NCI-H1930 (cell line): ENCODE measurements at places on chromosomes 12 and 14.

DNA sequence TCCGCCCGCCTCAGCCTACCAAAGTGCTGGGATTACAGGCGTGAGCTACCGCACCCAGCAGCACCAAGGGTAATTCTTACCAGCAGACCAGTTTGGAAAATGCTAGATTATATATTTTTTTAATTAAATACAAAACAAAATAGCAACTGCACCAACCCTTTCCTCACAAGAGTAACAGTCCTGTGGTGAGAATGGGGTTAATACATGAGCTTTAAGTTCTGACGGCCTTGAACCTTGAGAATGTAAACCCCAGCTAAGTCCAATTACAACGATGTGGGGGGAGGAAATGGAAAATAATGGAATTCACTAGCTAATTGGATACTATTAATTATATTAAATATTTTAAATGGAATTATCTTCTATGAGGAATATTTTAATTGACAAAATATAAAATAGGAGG lies 82.3 kb downstream of the GTF2A1 start:
- no peak for DNase-seq

GRCh38 chr12:65529771-65530435 lies 251.4 kb downstream of the MSRB3 start:
- DNase-seq, result no peak

DNA sequence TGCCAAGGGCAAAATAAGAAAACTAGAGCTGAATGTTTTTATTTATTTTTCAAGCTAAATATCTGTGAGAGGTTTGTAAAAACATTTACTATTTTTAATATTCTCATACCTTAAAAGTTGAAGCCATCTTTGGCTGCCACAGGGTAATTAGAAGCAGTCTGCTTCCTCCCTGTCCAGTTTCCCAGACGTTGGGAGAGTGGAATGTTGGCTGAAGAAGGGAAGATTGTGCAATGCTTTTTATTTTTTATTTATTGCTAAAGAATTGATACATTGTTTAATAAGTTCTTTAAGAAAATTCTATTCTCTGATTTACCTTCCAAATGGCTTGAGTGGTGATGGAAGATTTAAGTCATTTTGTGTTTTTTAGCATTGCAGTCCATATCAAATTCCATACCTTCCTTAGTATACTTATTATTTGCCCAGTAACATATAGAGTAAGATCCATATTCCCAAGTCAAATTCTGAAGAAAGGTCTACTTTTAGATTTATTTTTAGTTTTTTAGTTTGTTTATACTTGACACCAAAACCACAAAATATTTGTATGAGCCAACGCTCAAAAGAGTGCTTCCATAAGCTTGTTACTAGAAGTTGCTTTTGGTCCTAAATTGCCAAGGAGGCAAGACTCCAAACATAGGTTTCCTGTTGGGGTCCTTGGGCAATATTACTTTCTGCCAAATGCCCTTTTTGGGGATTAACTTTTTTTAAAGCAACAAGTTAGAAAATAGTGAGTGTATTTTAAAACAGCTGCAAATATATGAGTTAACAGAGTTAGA lies 124.0 kb upstream of the CPM start:
- no peak for DNase-seq

DNA sequence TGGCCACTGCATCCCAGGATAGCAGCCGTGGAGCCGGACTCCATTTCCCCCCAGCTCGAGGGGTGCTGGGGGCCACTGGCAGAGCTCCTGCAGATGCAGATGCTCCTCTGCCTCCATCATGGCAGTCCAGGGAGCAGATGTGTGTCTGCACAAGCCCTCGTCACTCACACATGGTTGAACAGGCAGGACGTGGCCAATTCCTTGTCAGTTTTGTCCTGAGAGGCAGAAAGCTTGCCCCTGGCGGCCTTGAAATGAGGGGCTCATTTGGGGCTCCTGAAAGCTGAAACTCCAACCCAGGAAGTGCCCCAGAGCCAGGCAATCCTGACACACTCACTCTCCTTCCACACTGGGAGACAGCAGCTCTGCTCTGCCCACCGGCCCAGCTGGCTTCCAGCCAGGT lies 100.9 kb upstream of the C14orf180 start:
- no peak for DNase-seq

- DNase-seq, result no peak
These were observed 63.8 kb upstream of the RERGL start for GRCh38 chr12:18153826-18154225.

- DNase-seq, result no peak
These were observed 222.5 kb upstream of the RTL1 start for GRCh38 chr14:101125719-101126651.

GRCh38 chr14:71553779-71554178 lies 378.4 kb upstream of the RGS6 start:
- DNase-seq, result no peak

DNA sequence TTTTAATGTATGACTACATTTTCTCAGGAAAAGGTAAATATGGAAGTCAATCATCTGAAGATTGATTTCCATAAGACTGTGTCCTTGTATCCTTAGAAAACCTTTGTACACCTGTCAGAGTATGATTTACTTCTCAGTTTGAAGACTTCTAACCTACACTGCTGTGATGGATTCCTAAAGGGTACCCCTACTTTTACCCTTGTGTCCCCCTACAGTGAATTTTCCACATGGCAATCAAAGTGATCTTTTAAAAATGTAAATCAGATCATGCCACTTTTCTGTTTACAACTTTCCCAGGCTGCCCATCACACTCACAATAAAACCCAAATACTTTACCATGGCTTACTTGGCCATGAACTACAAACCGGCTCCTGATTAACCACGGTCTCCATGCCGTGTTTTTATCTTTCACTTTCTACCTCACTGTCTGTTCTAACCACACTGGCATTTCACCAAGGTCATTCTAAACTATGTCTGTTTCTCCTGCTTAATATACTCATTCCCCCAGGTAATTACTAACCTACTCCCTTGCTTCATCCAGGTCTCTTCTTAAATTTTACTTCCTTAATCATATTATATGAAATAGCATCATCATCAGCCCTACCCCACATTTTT lies 8.1 kb downstream of the DNAI7 start:
- DNase-seq, result no peak

- no peak for DNase-seq
These were observed 206.6 kb upstream of the DIO3 start for GRCh38 chr14:101354726-101355125.

- no peak for DNase-seq
These were observed 126.9 kb upstream of the FGD4 start for GRCh38 chr12:32272465-32272864.
